Femur (tissue), 1 donor: ENCODE measurements at places on chromosomes 1 and 21.
A peak's percentile ranks its signal among the peaks of the same experiment; 100 is the strongest.

- DNase-seq, result no peak
Measured at GRCh38 chr1:151759241-151759640, 4.1 kb downstream of the MRPL9 start.

DNA sequence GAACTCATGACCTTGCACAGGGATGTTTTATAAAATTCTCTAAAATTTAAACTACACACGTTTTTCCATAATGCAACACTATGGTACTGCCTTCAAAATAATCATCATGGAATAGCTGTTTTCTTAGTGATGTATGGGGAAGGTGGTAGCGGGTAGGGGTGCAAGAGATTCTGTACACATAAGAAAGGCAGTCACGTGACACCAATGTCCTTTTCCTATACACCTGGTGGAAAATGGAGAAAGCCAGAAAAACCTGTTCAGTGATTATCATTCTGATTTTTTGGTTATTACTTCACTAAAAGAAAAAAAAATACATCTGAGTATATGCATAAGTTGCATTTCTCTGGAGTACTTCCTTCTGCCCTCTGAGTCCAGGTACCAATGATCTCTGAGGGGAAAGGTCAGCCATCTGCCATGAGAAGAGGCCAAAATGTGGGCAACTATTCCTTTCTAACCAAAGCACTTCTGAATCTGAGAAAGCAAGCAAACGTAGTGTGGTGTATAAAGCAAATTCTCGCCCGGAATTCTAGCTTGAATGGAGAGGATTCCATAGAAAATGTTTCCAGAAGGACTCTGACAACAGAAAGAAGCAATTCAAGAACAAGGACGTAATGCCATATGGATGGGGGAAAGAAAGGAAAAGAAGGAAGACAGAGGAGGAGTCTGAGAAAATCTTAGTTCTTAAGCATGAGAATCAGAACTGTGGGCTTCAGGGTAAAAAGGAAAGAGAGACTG is 137.3 kb downstream of the RERE start:
- no peak for DNase-seq

GRCh38 chr1:125066385-125066784 is 3881.6 kb downstream of the SRGAP2C start:
- no peak for DNase-seq

DNA sequence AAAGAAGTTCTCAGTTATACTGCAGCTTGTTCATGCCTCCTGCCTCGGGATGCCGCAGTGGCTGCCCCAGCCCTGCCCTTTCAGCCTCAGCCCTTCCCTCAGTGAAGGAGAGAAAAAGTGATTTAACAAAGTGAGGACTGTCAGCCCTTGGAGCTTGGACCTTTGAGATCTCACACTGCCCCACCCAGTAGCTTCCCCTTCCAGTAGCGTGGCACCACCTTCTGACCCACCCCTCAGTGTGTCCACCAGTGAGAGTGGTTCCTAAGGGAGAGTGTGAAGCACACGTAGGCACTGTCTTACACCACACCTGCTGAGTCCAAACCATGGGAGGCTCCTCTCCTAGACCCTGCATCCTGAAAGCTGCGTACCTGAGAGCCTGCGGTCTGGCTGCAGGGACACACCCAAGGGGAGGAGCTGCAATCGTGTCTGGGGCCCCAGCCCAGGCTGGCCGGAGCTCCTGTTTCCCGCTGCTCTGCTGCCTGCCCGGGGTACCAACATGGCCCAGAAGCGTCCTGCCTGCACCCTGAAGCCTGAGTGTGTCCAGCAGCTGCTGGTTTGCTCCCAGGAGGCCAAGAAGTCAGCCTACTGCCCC is at the start of gene CDA:
TSS of gene CDA (plus strand) at position 464 of the 592 bp plus-strand sequence. CDS start at position 497, 33 bp downstream.
- peak; percentile 40 for DNase-seq

DNA sequence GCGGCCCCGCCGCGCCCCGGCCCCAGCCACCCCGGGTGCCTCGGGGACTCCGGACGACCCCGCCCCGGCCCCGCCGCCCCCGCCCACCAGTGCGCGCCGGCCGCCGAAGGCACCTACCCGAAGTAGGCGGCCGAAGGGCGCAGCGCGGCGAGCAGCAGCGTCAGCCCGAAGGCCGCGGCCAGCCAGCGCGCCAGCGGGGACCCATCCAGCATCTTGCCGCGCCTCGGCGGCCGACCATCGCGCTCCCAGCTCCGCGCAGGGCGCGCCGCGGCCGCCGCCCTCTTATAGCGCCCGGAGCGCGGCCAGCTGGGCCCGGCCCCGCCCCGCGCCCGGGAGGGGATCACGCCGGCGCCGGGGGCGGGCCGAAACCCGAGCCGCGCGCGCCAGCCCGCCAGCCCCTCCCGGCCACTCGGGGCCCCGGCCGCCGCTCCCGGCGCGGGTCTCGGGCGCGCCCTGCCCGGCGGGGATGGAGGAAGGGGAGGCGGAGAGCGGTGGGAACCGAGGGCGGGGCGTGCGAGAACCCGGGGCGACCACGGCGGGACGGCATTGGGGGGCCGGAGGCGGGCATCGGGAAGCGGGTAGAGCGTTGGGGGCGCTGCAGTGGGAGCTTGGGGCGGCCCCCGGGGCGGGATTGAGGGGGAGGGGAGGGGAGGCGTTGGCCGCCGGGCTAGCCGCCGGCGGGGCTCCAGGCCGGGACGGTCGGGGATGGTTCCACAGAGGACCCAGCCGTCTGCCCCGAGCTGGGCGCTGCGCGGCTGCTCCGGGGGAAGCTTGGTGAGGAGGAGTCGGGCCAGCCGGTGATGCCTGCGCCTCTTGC is at the start of gene WNT9A:
TSS of gene WNT9A (minus strand) at position 257 of the 817 bp plus-strand sequence. CDS start at position 212, 45 bp downstream.
- peak; percentile 71 for DNase-seq

- no peak for DNase-seq
Measured at GRCh38 chr1:95475686-95476457, 241.9 kb downstream of the RWDD3 start.

GRCh38 chr1:18901952-18902522 is 318 bp downstream of the ALDH4A1 start:
- peak; percentile 55 for DNase-seq

GRCh38 chr1:165524639-165525285 is 19.0 kb upstream of the LRRC52 start:
- DNase-seq, result no peak

GRCh38 chr1:2867861-2868260 is 66.4 kb upstream of the TTC34 start:
- DNase-seq, result no peak
